ENCODE measurements at places on chromosomes 12 and 14.

DNA sequence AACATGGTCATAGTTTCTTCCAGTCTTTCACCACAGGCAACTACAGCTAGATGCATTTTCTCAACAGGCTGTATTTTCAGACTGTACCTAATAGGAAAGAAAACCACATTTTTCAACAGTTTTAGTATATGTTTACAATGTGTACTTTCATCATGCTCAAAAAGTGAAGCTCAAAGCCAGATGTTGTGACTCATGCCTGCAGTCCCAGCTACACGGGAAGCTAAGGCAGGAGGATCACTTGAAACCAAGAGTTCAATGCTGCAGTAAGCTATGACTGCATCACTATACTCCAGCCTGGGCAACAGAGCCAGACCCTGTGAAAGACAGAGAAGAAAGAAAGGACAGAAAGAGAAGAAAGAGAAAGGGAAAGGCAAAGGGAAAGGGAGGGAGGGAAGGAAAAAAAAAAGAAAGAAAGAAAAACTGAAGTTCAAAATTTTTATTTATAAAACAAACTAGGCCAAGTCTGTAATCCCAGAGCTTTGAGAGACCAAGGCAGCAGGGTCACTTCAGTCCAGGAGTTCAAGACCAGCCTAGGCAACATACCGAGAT lies 25.5 kb downstream of the GXYLT1 start:
- no peak for DNase-seq

GRCh38 chr12:48961331-48961730 lies 4.0 kb upstream of the ARF3 start:
- DNase-seq: no peak

GRCh38 chr12:104002686-104003085 lies 37.0 kb downstream of the TDG start:
- DNase-seq: no peak

GRCh38 chr12:51862947-51863346 lies 14.4 kb upstream of the FIGNL2 start:
- DNase-seq: no peak

DNA sequence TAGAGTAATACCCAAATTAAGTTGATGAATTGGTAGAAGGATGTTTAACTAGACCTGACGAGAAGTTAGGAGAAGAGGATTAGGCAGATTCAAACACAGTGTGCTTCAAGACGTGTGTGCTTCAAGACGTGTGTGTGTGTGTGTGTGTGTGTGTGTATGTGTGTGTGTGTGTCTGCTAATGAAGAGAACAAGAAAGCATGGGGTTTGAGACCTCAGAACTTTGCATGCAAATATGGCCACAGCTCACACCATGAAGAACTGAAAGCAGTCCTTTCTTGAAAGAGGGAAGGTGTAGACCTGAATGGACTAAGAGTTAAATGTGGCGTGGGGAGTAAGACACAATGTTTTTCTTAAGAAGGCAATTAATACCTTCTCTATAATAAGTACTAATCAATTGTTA lies 32.5 kb upstream of the SSPN start:
- no peak for DNase-seq

- no peak for DNase-seq
Measured at GRCh38 chr14:73810478-73811163, 41.0 kb upstream of the PTGR2 start.

DNA sequence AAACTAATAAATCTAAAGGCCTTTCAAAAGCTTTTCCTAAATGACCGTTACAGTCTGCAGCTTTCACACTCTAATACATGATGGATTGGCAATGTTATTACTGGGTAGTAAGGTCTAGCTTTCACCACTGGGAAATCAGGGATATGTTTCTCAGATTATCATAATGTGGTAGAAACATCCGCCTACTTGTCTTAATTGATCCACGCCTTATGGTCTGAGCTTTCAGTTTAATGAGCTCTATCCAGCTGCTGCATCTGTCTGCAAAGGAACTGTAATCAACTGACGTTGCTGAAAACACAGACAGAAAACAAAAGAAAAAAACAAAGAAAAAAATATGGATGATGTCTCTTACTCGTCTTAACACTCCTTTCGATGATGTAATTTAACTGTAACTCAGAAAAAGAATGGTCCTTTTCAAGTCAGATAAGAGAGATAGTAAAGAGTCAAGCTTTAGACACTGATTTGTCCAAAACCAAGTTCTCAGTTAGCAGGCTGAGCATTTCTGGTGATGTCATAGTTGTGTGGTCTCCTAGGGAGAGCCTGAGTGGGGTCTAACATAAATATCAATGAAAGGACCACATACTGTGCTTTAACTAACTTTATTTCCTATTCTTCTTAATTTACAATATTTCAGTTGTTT lies 85.9 kb downstream of the C2CD5 start:
- DNase-seq: no peak

Data from activated T-helper 2 cell treated with anti-CD3 and anti-CD28 coated beads, Interferon-gamma antibody, Interleukin-2, Interleukin-4, amounts not matched to agents 10 μg/mL and 5 μg/mL and 100 μg/mL, durations not matched to agents 14 hours and 24 hours and 36 hours (primary cell).